Activated CD4-positive, alpha-beta T cell treated with anti-CD3 and anti-CD28 coated beads, Interleukin-10, Interleukin-2, amounts not matched to agents 100 ng/mL and 50 ng/mL, durations not matched to agents 16 hours and 8 hours (primary cell): ENCODE measurements at places on chromosomes 4 and X.

DNA sequence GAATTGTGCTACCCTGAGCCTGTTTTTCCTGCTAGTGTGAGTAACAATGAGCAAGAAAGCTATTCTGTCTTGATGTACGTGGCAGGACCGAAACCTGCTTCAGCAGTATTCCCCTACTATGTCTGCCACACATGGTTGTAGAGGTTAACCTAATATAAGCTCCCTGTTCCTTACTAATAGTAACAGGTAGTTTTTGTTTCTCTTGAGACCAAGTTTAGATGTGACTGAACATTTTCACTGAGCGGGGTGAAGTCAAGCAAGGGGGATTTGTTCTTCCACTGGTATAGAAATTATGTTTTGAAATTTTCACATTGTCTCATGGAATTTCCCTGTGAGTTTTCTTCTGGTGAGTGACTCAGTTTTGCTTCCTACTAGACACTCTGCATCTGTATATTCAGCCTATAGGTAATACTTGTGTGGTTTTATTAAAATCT lies 37.3 kb downstream of the RRAGB start:
- DNase-seq: peak; percentile 7

DNA sequence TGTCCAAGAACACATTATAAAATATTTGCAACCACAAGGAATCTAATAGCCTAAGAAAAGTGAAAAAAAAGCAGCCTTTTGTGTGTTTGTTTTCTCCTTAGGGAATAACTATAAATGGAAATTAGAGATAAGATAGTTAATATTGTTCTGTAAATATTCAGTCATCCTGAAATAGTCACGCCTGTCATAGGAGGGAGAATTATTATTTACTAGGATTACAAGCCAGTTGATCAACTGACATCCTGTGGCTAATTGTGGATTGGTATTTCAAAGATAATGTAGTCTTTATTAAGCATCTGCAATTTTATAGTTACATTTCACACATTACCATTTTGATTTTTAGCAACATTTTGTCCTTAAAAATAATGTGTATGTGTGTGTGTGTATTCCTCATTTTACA lies 118.6 kb downstream of the CCSER1 start:
- no peak for DNase-seq

- DNase-seq: no peak
Observed at GRCh38 chrX:78693012-78693411, 33.9 kb upstream of the RTL3 start.

GRCh38 chr4:102625232-102625930 lies 124.2 kb downstream of the NFKB1 start:
- DNase-seq: peak; percentile 82

GRCh38 chrX:148512453-148512852 lies 12.0 kb downstream of the AFF2 start:
- no peak for DNase-seq

- peak; percentile 96 for DNase-seq
Observed at GRCh38 chrX:39854772-39855747, 242.7 kb downstream of the BCOR start.

- no peak for DNase-seq
Observed at GRCh38 chrX:6890544-6891261, 256.8 kb upstream of the STS start.

GRCh38 chr4:61440321-61440720 lies 240.2 kb downstream of the ADGRL3 start:
- DNase-seq: no peak

DNA sequence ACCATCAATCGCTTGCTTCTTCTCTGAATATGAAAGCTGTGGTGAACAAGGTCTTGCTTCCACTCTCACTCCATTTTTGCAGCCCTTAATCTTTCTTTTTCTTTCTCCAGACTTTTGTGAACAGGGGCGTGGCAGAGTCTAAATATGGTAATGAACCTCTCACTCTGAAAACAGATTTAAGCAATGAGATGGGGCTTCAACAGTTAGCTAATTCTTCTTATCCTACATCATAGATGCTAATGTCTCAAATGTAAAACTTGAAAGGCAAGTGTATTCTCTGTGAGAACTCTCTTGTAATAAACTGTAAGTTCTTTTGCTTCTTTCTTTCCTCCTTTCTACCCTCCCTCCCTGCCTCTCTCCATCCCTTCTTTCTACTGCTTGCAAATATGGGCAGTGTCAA lies 106.5 kb upstream of the ANK2 start:
- DNase-seq: no peak

DNA sequence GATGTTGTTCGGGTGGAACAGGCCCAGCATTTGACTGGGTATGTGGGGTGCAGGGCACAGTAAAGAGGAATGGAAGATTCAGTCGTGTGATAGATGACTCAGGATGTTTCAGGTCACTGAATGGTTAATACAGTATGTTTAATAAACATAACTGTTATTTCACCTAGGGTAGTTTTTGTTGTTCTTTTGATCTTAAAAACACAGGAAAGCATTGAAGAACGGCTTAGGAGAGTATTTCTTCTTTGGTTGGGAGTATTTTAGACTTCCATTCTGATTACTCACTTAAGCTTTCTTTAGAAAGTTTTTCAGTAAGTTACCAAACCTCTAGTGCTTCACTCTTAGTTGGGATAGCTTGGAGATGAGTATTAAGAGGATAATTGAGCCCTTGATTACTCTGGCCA lies 62.3 kb downstream of the STAG2 start:
- DNase-seq: no peak

GRCh38 chrX:56994375-56995270 lies 718 bp downstream of the SPIN3 start:
- no peak for DNase-seq

GRCh38 chr4:100795581-100795980 lies 277.8 kb upstream of the EMCN start:
- DNase-seq: no peak

DNA sequence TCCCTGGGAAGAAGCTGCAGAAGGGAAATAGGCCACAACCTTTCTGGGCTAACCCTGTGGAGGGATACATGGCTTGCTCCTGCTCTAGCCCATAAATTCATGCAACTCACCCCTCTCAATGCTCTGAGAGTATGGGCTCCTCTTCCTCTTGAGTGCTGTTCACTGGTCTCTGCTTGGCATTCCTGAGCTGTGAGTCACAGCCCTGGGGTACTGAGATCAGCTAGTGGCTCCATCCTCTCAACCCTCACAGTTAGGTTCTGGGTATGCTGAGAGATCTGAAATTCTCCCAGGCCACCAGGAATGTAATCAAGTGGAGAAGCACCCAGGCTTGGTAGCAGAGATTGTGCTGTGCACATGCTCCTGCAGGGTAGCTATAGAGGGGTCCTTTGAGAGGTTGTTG lies 60.6 kb upstream of the SPANXN2 start:
- DNase-seq: no peak

- DNase-seq: no peak
Observed at GRCh38 chr4:144579411-144580030, 66.4 kb upstream of the HHIP start.

DNA sequence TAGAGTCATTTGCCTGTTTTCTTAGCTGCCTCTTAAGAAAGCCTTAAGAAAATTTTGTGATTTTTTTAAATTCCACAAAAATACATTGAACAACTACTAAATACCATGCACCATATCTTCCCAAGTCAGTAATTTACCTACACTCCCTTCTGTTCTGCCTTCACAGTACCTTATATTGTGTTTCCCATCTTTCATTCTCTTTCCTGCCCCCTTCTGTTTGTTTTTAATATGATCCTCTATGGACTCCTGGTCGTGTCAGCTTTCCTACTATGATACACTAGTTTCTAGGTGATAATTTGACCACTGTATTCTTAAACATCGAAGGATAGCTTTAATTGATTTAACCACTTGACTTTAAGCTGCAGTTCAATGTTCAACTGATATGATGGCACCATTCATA lies 297.7 kb upstream of the HAND2 start:
- no peak for DNase-seq

GRCh38 chr4:134762053-134762452 lies 560.5 kb upstream of the PABPC4L start:
- DNase-seq: no peak

DNA sequence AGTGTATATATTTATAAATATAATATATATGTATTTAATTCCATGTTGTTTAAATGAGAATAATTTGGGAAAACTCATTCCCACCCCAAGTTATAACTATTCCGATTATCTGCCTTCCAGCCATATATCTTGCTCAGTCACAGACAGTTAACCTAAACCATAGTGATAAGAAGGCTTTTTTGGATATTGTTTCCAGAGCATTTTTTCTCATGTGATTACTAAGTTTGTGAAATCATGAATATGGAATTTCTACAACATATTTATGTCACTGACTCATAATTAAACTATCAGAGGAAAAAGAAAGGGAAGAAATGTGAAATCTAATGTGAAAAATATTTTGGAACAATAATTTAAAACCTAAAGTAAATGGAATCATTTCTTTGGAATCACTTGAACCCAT lies 1163.5 kb upstream of the PABPC4L start:
- DNase-seq: no peak

DNA sequence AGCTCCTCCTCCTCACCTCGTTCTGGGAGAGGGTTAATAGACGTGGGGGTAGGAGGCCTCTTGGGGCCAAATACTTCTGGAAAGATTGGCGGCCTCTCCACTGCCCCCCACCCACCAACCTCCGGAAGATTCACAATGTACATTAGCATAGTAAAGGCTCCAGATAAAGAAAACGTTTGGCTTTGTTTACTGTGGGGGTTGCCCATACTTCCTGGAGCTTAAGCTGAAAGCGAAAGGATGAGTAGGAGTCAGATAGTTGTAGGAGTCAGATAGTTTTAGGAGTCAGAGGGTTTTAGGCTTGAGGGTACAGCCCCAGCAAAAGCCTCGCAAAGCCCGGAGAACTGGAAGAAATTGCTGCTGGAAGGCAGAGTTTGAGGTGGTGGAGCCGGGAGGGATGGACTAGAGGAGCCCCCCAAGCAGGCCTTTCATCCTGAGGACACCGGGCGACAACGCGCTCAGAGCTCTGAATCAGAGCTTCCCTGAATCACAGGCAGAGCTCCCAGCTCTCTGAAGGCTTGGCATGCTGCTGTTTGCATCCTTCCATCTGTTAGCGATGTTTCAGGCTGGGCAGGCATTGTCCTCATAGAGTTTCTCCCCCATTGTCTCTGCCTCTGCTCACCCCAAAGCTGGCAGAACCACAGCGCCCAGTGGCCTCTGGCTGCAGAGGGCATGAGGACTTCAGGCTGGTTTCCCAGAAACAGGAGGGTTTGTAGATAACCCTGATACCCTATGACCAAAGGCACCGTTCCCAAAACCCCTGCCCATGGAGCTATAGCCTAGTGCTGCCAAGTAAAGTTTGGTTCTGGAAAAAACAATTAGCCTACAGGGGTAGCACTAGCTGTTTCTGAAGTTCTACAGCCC lies 280.7 kb downstream of the BCOR start:
- DNase-seq: peak; percentile 65

DNA sequence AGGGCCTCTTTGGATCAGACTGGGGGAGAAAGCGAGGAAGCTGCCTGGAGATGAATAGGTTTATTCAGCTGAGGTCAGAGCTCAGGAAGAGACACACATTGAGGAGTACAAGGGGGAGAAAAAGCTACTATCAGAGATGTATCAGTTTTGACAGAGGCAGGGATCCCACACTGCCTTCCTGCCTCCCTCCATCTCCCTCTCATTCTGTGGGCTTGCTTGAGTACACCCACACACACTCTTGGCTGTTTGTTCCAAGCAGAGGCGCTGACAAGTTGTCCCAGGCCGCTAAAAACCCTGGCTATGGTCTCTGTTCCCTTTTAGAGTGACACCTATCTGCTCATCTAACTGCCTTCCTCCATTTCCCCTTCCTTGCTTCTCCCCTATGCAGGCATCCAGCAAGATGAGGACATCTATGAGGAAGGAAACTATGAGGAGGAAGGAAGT lies 5.2 kb downstream of the TSPYL2 start:
- no peak for DNase-seq

DNA sequence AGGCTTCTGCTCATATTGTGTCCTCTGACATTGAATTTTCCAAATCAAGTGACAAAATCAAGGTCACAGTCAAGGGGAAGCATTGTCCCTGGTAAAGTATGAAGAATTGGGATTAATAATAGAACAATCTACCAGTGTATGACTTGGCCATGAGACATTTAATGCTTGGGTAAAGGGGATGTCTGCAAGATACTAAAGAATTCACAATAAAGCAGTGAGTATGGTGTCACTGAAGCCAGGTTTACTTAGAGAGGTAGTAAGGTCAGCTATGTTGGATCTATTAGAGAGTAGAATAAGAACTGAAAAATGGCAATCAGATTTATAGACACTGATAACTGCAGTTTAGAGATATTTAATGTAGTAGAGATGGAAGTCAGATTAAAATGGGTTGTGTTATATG lies 349.2 kb downstream of the BMPR1B start:
- DNase-seq: no peak

DNA sequence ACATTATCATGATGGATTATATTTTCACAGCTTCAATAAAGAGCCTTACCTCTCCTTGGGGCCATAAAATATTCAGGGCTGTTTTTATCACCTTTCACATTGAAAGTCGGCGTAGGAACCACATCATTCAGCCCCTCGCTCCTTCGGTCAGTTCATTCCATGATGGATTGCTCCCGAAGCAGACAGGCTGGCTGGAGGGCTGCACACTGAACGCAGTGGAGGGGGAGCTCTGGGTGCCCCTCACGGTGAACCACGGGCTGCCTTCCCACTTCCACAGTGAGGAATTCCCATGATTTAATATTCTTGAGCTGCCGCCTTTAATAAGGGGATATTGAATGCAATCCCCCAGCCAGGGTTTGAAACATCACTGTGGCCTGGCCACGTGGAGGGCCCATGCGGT lies 16.0 kb downstream of the PPP2R2C start:
- DNase-seq: no peak

DNA sequence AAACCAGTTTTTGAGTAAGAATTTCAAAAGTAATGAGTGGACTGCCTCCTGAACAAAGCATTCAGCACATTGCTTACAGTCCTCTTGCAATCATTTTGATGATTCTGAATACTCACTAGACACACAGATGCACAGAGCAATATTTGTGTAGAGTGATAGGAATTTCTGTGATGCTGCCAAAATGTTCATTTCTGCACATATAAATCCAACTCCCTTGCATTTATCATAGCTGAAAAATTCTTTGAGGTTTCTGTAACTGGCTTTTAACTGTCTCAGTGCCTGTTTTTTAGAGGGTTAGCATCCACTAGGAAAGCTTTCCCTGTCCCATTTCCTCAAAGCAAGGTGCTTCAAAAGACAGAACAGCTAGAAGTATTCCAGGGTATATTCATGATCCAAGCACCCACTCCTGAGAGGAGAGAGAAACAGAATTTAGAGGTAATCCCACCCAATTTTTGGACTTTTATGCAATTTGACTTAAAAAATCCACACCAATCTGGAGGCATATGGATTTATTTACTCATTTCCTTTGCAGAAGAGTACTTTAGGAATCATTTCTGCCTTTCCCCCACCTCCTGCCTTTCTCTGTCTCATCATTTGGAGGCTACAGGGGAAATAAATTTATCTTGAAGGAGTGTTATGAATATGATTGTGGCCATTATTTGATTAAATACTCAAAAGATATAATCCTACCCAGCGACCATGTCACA lies 234.5 kb upstream of the SLIT2 start:
- no peak for DNase-seq

DNA sequence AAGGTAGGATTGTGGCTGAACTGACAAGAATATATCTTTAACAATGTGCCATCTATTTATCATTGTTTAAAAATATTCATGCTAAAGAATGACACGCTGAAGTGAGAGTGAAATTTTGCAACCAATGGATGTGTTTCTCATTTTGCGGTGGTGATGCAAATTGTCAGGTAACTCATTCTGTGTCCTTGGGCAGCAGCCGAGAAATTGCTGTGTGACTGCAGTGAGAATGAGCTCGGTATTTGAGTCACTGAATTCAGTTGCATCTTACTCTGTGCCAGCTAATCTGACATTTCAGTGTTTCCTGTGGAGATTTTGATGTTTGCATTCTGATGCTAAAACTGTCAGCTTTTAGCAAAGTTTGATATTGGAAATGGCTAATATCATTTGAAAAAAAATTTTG lies 28.1 kb downstream of the MCUB start:
- peak; percentile 84 for DNase-seq
